Stromal cell of bone marrow (primary cell): ENCODE measurements at places on chromosomes 6 and 20.

GRCh38 chr6:28945349-28945748, 21.6 kb upstream of the TRIM27 start:
- DNase-seq = no peak

GRCh38 chr6:113560908-113561307, 296.2 kb upstream of the MARCKS start:
- peak; percentile 23 for DNase-seq

DNA sequence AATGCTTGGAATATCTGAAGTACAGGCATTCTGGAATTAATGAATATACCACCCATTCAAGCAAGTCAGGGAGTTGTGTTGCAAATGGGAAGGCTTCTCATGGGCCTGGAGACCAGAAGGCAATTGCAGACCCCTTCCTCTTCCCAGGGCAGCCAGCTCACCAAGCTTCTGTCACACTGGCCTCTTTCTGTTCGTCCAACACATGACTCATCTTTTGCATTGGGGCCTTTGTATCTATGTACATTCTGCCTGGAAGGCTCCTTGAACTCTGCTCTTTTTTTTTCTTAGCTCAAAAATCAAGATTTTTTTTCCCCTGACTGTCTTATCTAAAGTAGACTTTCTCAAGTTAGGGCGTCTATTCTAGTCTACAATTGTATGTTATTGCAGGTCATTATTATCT, 132.9 kb upstream of the MYLIP start:
- no peak for DNase-seq

GRCh38 chr6:158769234-158769770, 49.9 kb downstream of the EZR start:
- no peak for DNase-seq

DNA sequence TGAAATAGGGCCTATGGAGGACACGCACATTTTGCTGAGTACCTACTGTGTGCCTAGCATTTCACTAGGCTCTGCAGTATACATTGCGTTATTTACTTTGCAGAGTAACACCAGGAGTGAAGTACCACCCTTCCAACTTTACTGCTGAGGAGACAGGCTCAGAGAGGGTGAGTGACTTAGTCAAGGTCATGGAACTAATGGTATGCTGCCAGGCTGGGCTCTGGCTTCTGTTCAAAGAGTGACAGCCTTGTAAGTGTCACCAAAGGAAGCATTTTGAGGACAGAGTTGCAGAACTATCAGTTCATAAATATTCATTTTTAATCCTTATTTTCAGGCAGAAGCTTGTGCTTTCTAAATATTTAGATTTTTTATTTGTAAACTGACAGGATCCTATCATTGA, 754.9 kb upstream of the CHD6 start:
- DNase-seq = no peak

DNA sequence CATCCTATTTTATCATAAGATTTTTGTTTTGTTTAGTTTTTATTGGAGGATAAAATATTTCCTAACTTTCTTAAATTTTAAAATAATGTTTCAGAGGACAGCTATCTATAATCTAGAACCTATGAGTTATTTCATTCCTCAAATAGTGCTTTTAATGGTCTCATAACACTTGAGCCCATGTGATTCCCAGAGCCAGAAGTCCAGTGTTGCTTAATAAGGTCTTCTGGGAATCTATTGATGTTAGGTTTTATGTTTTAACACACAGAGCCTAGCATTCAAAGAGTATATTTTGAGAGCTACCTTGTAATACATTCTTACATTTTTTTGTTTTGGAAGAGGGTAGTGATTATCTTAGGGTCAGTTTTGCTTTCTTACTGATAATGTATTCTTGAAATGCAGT, 200.2 kb downstream of the CENPW start:
- peak; percentile 36 for DNase-seq

DNA sequence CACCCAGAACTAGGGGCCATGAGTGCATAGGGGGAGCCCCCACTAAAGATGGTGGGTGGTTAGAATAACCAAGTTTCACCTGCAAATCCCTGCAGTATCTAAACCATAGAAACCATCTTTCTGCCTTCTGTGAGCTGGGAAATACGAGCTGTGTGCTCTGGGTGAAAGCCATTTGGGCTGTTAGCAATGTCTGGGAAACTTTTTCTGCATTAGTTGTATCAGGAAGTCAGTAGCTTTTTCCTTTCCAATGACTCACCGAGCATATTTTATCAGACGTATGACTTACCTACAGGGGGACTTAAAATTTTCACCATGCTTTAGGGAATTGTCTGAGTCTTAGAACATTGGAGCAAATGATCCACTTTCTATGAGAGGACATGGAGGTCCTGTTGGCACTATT, 584.0 kb downstream of the QKI start:
- DNase-seq = no peak

DNA sequence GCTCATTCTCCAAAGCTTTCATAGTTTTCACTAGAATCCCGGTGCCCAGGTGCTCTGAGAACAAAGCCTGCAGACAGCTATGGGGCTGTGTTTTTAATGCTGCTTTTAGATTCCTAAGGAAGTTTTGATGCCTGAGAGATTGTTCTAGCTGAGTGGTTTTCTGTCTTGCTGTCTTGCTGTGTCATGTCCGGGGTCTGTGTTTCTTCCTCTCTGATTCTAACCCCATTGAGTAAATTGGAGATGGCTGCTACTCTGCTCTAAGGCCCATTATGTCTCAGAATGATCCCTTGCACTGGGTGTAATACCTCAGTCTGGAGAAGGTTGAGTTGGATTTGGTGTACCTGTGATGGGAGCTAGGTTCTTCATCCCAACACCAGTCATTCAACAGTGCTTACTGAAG, 63.4 kb downstream of the ARID1B start:
- DNase-seq = no peak

DNA sequence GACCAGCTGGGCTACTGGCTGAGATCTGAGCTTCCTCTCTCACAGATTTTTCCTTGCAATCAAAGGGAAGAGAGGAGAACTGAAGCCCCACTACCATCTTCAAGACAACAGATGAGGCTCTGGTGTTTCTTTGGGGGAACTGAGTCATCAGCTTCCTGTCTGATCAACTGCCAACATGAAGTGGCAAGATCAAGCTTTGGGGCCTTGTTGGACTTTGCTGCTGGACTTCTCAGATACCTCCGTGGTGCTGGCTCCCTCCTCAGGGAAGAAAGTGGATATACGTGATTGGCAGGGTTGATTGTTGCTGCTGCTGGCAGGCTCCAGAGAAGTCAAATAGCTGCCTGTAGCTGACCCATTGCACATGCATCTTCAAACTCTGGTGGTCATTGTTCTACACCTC, 3.6 kb upstream of the TOX2 start:
- DNase-seq = peak; percentile 62

GRCh38 chr6:131976545-131977061, 25.4 kb upstream of the CCN2 start:
- DNase-seq = peak; percentile 71

- no peak for DNase-seq
Measured at GRCh38 chr20:42706759-42707158, 482.9 kb downstream of the PTPRT start.

DNA sequence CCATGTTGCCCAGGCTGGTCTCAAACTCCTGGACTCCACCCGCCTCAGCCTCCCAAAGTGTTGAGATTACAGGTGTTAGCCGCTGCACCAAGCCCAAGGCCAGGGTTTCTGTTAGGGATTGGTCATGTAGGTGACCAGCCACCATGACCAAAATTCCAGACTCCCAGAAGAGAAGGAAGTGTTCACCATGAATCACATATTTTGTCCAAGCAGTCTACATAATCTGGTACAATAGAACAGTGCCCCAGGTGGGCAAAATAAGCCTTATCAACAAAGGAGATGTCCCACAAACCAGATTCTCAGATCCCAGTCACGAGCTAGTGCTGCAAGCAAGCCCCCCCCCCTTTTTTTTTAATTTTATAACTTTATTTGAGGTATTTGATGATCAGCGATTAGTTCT, 20.0 kb downstream of the ZNF341 start:
- DNase-seq = no peak

- no peak for DNase-seq
Measured at GRCh38 chr20:35899064-35899463, 55.2 kb downstream of the SCAND1 start.

GRCh38 chr6:85066266-85066665, 301.9 kb upstream of the TBX18 start:
- DNase-seq = no peak

DNA sequence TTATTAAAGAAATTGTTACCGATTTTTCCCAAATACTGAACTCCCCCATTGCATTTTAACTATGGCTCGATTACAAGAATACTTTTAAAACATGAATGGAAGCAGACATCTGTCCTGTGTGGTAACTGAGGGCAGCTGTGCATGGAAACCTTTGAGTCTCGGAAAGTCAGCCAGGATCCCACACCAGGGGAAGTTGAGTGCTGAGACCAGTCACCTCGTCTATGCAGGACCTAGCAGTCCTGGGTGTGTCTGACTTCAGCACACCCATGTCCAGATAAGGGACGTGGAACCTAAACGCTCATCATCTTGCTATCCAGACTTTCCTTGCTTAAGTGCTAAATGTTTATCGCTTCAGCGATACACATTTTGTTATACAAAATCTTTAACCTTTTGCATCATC, 6.1 kb downstream of the RIN2 start:
- DNase-seq = no peak

DNA sequence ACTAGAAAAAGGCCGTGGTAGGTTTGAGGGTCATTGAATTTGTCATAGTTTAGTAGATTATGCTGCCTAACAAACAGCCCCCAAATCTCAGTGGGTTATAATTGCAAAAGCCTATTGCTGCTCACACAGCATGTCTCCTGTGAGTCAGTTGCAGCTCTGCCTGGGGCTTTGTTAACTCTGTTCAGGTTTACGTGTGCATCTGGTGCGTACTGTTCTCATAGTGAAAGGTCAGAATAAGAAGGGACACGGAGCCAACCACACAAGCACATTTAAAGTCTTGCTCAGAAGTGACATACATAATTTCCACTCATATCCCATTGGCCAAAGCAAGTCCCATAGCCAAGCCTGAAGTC, 48.1 kb upstream of the BMP2 start:
- DNase-seq = no peak

DNA sequence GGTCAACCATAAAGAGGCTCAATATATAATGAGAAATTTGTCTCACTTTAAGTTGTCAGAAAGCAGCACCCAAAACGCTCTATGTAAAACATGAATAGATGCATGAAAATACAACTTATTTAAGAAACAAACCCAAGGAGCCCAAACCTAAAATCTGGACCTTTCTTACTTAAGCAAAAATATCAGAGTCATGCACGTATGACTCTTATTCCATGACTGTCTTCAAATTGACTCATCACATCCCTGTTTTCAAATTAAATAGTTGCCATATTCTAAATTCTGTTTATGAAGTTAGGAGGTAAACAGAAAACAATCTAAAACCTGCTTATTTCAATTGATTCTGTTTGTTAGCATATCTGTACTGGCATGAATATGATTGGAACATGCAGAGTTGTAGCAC, 42.1 kb downstream of the ANKRD6 start:
- no peak for DNase-seq

GRCh38 chr6:21438237-21438985, 155.1 kb upstream of the SOX4 start:
- no peak for DNase-seq

- DNase-seq = no peak
Measured at GRCh38 chr6:163900570-163900969, 486.1 kb downstream of the QKI start.

GRCh38 chr6:107383705-107384104, 75.7 kb downstream of the PDSS2 start:
- no peak for DNase-seq

- no peak for DNase-seq
Measured at GRCh38 chr6:112502351-112503090, 155.4 kb downstream of the RFPL4B start.

- DNase-seq = no peak
Measured at GRCh38 chr6:4066029-4066755, 12.7 kb downstream of the FAM217A start.

DNA sequence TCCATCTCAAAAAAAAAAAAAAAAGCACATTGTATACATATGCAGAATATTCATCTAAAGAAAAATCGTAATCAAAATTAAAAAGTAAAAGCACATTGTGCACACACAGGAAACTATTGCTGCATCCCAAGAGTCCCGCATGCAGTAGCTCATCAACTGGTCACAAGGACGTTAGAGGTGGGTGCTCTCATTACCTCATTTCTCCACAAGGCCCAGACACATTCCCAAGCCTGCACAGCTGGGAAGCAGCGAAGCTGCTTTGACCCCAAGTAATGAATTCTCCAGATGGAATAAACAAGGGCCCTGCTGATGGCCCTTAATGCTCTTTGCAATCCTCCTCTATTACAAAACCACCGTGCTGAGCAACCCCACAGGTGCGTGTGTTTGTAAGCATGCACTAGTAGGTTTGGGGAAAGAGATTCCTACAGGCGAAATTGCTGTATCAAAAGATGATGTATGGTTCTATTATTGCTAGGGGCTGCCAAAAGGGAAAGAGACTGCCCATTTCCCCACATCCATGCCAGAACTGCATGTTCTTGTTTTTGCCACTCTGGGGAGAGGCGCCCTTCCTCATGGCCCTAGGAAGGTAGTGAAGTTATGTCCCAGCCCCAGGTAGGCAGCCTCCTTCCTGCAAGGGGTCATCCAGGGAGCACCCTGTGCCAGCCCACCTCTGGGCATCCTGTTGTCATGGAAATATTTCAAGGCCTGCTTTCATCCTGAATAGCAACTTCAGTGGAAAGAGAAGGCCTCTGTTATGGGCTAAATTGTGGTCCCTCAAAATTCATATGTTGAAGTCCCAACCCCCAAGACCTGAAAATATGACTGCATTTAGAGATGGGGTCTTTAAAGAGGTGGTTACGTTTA, 34.6 kb upstream of the PTGIS start:
- DNase-seq = no peak

DNA sequence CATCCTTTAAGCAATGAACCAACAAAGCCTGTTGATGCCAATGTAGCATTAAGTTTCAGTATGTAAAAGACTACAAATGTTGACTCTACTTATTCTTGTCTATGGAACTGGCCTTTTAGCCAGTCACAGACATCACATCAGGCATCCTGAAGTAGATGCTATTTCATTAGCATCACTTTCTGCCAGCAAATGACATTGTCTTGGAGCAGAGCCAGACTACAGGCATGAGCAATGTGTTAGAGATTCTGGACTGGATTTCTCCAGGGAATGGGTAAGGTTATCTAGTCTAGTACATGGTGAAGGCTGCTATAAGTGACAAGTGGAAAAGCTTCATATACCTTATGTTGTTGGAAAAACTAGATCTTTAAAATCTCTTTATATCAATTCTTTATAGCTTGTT, 142.9 kb downstream of the ADGRB3 start:
- peak; percentile 11 for DNase-seq

DNA sequence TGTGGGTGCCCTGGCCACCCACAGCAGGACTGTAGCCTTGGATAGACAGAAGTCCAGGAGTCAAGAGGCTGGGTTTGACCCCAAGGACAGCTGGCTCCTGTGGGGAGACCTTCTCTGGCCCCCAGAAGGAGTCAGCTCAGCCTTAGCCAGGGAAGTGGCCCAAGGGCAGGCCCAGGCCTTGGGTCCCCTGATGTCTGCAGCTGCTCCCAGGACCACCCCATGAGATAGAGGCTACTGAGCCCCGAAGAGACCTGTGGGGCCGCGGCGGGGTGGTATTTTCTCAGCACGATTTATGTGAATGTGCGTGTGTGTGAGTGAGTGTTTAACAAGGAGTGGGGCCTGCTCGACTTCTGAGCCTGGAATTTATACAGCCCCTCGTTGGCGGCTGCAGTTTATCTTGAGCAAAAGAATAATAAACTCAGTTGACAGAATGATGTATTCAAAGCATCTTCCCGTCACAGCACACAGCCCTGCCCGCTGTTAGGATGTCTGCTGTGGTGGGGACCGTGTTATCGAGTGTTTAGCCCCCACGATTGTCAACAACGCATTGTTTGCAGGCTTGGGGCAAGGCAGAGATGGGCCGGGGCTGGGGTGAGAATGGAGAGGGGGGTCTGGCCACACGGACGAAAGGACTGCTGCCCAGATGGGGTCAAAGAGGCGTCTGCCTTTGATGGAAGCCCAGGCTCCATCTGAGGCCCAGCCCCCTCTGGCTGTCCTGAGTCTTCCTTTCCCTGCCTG, 163.3 kb downstream of the VEGFA start:
- no peak for DNase-seq
